ENCODE measurements at places on chromosomes 1 and 21.

GRCh38 chr1:9653491-9654050 is 2.0 kb downstream of the PIK3CD start:
- DNase-seq = no peak

- DNase-seq = peak; percentile 47
Measured at GRCh38 chr21:29372063-29372802, 73.5 kb downstream of the BACH1 start.

- no peak for DNase-seq
Measured at GRCh38 chr1:223242971-223243370, 99.9 kb upstream of the TLR5 start.

- no peak for DNase-seq
Measured at GRCh38 chr21:32475162-32475812, 62.8 kb downstream of the EVA1C start.

DNA sequence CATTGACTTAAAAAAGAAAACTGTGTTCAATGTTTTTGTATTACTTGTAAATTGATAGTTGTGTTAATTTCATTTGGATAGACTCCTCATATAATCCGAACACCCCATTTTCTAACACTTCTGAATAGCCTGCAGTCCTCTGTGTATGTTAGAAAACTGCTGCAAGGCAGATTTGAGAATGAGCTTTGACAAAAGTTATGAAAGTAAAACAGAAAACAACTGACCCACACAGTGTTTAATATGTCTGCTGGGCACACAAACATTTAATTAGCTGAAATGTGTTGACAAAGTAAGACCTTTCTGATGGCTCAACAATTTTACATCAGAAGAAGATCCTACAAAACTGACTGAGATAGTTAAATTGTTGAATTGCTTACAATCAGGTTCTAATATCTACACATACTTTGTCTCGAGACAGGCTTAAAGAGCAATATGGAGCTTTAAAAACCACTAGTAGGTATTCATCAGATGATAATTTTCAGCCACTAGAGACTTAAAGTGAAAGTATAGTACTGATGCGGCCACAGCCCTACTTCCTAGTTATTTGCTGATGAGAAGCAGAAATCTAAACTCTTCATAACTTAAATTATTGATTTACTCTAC is 40.0 kb upstream of the PRMT6 start:
- DNase-seq = no peak
